ENCODE measurements at places on chromosomes 5 and 9.

GRCh38 chr5:137401946-137402345, 97.2 kb downstream of the SPOCK1 start:
- no peak for DNase-seq

GRCh38 chr9:85408494-85408893, 333.3 kb downstream of the AGTPBP1 start:
- DNase-seq = no peak

DNA sequence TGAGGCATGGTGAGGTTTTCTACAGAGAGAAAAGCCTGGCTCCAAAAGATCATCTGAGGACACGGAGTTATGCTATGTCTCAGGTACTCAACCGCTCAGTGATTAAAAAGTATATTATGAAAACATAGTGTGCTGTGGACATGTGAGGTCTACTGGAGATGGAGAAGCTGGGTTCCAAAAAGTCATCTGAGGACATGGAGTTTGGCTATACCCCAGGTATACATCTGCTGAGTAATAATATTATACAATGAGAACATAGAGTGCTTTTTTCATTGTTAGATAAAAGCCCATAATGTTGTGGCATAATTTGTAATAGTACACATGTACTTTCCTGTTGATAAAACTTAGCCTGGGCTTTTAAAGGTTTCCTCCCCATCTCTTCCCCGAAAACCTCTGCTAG, 70.7 kb upstream of the SHISAL2B start:
- no peak for DNase-seq

DNA sequence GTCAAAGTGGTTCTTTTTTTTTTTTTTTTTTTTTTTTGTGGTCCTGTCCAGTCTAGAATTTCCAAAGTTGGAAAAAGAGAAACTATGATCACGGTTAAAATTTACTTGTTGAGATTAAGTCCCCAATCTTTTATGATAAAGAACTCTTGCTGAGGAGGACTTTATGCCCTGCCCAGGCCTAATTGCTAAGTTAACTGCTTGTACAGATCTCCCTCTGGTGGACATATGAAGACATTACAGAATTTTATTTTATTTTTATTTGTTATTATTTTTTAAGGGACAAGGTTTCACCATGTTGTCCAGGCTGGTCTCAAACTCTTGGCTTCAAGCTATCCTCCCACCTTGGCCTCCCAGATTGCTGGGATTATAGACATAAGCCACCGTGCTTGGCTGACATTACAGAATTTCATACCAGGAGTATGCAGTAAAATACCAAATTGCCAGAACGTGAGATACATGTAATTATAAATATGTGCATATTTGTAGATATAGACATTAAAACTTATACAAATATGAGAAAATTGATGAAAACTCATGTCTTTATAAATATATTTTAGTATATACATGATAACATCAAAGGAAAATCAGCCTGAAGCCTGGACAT, 91.2 kb downstream of the RFK start:
- no peak for DNase-seq
